ENCODE measurements at places on chromosomes 7 and 10.

- DNase-seq: no peak
Observed at GRCh38 chr10:1195828-1196227, 139.6 kb downstream of the WDR37 start.

DNA sequence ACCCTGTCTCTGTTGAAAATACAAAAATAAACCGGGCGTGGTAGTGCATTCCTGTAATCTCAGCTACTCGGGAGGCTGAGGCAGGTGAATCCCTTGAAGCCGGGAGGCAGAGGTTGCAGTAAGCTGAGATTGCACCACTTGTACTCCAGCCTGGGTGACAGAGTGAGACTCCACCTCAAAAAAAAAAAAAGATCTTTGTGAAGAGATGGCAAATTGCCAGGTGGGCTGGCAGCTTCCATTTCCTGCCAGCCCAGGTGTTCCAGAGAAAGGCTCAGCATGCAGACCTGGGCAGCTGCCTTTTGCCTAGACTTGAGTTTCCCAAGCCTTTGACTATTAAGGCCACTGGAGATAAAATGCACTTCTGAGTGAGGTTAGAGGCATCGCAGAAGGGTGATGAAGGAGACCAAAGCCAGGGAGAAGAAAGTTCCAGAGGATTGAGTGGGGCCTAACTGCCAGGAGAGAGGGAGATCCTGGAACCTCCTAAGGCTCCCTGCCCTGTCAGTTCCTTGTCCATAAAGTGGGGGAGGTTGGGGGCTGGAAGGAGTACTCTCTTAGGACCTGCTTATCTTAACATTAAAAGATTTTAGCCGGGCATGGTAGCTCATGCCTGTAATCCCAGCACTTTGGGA, 10.0 kb upstream of the DDIT4 start:
- DNase-seq: peak; percentile 71

DNA sequence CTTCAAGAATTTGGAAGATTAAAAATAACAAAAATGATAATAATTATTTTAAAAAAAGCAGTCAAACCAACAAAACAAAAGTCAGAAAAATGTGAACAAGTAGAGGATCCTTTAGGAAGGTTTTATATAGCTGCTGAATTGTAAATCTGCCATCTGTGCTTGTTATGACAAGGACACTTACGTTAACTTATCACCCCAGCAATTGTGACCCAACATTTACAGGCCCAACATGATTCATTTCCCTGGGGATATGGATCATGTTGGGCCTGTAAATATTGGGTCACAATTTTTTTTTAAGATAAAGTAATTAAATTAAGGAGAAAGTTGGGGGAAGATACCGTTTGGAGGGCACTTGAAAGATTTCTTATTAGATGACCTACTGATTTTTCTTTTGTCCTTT, 261.4 kb upstream of the HABP2 start:
- no peak for DNase-seq

DNA sequence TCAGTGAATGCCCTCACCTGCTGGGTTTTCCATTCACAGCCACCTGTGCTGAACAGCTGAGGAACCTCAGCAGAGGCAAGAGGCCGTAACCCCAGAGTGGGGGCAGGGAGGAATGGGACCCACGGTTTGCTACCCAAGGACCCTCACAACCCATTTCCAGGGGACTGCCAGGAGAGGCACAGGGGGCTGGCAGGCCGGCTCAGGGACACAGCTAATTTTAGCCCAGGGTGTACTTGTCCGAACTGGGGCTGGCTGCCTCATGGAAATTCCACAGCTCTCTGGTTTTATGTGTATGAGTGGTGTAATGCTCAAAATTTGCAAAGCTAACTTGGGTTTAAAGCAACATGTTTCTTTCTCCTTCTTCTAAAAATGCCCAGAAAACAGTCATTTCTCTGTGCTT, 42.2 kb downstream of the MINDY4 start:
- no peak for DNase-seq

GRCh38 chr7:40840990-40841389, 706.2 kb downstream of the SUGCT start:
- no peak for DNase-seq

- no peak for DNase-seq
Observed at GRCh38 chr7:122709930-122710646, 7.4 kb upstream of the RNF148 start.

- no peak for DNase-seq
Observed at GRCh38 chr10:78650122-78650521, 418.6 kb upstream of the ZMIZ1 start.

DNA sequence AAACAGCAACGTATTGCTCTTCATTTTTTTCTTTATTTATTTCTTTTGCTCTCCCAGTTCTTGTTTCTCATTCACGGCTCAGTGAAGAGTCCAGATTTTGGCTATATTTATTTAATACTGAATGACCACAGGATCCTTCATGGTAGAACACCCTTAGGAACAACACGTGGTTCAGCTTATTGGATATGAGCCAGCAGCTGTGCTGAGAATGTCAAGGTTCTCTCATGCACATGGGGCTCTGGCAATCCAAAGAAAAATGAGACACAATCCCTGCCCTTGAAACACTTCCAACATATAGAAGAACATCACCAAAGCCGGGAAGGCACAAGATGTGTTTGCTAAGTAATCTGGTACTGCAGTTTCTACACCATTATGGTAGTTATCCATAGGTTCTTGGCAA, 852.9 kb downstream of the SORCS1 start:
- DNase-seq: peak; percentile 1

DNA sequence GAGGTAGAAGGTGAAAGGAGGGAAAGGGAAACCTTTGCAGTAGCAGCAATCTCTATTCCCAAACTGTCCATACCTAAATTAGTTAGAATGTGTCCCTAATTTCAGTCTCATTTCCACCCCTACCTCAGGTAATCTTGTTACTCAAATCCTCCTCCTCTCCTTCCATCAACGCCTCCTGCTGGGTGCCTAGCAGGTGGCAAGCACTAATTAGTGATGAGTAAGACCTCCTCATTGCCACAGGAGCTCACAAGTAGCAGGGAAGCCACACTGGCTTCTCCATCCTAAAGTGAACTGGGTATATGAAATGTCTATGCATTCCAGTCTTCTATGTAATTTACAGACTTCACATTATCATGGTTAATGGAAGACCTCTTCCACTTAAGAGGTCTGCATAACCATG, 25.7 kb upstream of the FAM133B start:
- no peak for DNase-seq

DNA sequence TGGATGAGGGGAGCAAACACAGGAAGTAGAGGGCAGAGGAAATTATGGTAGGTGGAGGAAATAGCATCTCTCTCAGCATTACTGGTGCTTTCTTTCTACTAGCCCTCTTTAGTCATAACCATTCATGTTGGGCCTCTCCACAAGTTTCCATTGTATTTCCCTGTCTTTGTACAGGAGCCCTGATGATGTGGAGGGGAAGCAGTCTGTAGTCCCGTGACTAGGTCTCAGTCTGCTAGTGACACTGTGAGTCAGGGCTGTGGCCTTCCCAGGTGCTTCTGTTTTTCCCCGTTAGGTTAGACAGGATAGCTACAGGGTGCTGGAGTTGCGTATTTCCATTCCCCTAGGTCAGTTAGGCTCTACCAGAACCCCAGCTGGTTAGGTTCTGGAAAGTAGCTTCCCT, 82.9 kb upstream of the NAMPT start:
- no peak for DNase-seq

GRCh38 chr10:123530166-123530870, 135.8 kb upstream of the GPR26 start:
- DNase-seq: no peak

GRCh38 chr10:95536017-95536416, 25.2 kb downstream of the SORBS1 start:
- no peak for DNase-seq

GRCh38 chr10:133525444-133525843, 1.7 kb upstream of the CYP2E1 start:
- no peak for DNase-seq

GRCh38 chr10:29687421-29688164, 52.8 kb upstream of the SVIL start:
- no peak for DNase-seq

GRCh38 chr10:14569274-14570060, 205.2 kb downstream of the FAM107B start:
- no peak for DNase-seq

DNA sequence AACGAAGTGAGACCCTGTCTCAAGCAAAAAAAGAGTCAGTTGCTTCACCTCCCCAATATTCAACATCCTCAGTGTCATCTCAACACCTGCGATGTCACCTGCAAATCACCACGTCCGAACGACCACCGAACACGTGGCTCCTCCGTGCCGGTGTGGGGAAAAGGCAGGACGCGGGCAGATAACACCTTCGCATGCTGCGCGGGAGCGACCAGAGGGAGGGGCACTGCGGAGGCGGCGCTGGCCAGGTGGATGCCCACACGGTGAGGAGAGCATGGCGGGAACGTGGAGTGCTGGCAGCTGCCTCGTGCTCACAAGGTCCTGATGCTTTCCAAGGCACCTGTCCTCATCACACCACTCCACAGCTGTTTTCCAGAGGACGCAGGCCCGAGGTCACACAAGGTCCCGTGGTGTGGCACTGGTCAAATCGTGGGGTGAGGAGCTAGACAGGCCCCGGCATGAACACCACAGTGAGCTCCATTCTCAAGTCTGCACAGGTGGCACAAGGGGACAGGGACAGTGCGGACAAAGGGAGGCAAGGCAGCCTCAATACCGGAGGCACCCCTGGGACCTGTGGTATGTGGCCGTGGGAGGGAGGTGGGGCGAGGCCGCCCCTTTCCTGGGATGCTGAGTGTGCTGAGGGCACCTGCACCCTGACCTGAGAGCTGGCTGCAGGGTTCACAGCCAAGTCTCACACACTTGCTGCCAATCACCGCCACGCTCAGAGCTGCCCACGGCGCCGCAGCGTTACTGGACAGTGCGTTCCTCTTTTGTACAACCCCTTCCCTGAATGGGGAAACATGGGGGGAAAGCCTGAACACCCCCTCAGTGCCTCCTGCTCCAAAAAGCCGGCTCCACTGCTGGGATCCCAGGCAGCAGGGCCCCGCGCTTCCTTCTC, 13.0 kb downstream of the TUBGCP2 start:
- DNase-seq: no peak

- no peak for DNase-seq
Observed at GRCh38 chr7:12062062-12062461, 149.0 kb upstream of the TMEM106B start.

DNA sequence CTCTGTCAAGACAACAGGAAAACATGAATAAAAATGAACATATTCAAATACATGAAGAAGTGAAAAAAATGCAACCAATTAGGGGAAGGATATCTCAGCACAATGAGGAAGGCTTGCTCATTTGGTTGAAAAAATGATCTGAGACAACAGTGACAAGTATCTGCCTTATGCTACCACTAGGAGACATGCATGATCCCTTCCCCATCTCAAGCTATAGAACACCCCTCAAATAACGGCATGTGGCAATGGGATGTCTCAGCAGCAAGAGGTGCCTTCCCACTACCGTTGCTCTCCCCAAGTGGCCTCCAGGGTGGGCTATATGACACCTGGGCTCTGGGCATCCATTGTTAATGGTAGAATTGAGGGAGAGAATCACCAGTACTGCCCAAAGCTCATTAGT, 98.1 kb upstream of the RSU1 start:
- no peak for DNase-seq

DNA sequence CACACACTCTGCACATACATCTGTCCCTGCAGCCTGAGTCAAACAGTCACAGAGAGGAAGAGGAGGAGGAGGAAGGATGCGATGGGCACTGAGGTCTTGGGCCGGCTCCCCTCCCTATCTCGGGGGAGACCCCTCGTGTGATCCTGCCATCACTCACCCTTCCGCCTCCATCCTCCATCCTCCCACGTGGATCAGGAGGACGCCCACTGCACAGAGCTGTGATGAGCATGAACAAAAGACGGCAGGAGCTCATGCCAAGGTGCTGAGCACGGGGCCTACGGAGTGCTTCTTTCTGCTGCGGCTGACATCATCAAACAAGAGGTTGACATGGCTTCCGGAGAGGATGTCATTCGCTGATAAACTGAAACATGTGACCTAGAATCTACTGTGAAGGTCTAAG, 68.0 kb downstream of the DIP2C start:
- no peak for DNase-seq

- DNase-seq: no peak
Observed at GRCh38 chr7:118517275-118517674, 292.8 kb downstream of the ANKRD7 start.

DNA sequence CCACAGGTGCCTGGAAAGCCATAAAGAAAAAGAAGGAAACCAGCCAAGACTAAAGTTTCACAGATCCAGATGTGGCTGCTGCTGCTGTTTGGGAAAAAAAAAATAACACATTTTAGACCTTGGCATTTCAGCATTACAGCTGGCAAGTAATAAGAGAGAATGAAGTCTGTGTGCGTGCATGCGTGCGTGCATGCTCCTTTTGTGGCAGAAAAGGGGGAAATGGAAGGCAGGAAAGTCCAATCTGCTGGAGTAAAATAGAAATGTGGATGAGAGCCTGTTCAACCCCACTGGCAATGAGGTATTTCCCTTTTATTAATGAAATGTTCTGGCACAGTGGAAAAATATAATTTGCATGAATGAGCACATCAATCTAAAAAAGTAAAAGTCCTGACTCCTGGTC, 137.0 kb upstream of the SEMA3A start:
- DNase-seq: peak; percentile 23

DNA sequence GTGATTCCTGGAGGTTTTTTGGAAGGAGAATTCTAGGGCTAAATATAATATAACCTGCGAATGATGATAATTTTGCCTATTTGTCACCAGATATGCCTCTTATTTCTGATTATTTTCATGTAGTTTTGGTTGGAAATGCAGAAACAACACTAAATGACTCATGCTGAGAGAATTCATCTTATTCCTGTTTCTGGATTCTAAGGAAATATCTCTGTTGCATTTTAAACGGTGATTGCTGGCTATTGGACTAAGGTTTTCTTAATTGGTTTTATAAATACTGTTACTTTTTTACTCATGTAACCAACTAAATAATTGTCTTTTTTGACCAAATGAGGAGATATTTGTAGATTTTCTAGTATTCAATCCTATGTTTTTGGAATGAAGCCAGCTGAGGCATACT, 204.9 kb upstream of the NPSR1 start:
- DNase-seq: no peak

DNA sequence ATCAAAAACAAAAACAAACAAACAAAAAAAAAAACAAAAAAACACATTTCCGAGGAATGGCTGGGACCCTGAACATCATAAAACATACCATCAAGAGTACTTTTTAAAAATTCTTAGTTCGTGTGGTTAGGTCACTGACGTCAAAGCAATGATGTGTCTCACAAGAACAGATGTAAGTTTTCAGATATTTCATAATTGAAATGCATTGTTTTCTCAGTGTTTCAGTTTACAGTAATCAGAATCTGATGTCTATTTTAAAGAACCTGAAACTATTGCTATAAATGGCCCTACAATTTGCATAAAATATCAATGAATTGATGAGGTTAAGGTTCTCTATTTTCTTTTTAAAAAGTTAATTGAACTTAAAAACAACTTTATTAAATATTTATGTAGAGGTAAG, 103.7 kb upstream of the HGF start:
- no peak for DNase-seq

GRCh38 chr7:26880852-26881251, 16.5 kb upstream of the SKAP2 start:
- no peak for DNase-seq

- no peak for DNase-seq
Observed at GRCh38 chr10:74415146-74415839, 264.3 kb downstream of the ADK start.

- DNase-seq: no peak
Observed at GRCh38 chr10:52540479-52540984, 226.5 kb downstream of the DKK1 start.

- DNase-seq: no peak
Observed at GRCh38 chr10:69451209-69451783, at the start of gene TSPAN15. Gene TSPAN15, plus strand, starts transcription at chr10:69451465. Its CDS starts 130 bp downstream, at chr10:69451595.

GRCh38 chr10:61354401-61354975, 98.7 kb downstream of the TMEM26 start:
- DNase-seq: no peak
